ENCODE measurements at places on chromosomes 13 and 19.
A peak's percentile ranks its signal among the peaks of the same experiment; 100 is the strongest.

DNA sequence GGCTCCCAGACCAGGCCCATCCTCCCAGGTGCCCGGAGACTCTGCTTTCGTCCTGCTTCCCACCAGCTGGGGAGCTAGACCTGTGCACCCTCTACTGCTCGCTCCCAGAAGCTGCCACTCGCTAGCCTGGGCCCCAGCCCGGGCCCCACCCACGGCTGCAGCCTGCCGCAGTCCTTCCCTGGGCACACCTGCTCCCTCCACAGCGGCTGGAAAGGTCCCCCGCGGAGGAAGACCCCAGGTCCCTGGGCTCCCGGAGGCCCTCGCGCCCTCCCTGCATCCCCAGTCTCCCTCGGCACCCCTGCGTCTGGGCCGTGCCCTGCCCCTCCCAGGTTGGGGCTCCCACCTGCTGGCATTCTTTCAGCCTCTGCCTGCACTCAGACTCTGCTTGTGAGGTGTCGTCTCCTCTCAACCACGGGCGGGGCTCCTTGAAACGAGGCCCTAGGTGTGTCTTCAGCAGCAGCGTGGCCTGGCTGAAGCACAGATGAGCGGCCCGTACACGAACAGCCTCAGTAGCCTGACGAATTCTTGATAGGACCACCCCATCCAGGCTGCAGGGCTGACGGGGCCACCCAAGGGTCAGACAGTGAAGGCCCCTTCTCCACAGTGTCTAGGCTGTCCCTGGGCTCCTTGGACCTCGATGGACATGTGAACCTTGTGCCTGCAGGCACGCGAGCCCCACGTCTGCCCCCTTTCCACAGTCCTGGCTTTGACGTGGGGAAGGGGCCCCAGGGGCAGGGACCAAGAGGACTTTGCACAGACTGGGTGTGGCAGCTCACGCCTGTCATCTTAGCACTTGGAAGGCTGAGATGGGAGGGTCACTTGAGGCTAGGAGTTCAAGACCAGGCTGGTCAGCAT lies 27.9 kb downstream of the DOT1L start:
- DNase-seq, result no peak

GRCh38 chr19:35955881-35956634 lies 19.9 kb downstream of the LRFN3 start:
- no peak for DNase-seq

GRCh38 chr19:8558325-8558724 lies 18.9 kb downstream of the MYO1F start:
- no peak for DNase-seq

DNA sequence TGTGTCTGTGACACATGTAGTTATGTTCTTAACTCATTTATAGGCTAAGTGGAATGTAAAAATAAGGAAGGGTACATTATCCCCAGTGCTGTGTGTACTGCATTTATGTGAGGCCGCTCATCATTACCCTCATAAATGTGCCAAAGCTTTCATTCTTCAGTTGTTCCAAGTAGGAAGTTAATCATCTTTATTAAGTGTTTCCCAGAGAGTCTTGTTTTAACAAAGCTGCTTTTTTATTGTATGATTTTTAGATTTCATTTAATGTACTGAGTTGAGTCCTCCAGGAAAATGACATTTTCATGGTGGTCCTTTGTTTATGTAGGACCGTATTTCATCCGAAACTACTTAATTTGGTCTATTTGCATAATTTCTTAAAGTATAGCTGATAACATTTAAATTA lies 379.8 kb downstream of the DLEU7 start:
- no peak for DNase-seq

- DNase-seq, result no peak
Measured at GRCh38 chr19:2434267-2434666, 6.9 kb upstream of the TIMM13 start.

GRCh38 chr13:42740753-42741152 lies 40.6 kb upstream of the FAM216B start:
- no peak for DNase-seq

- DNase-seq, result no peak
Measured at GRCh38 chr19:4814625-4815425, 16.7 kb downstream of the TICAM1 start.

- DNase-seq, result no peak
Measured at GRCh38 chr13:61142506-61142905, 273.1 kb downstream of the PCDH20 start.

- DNase-seq, result peak; percentile 53
Measured at GRCh38 chr19:42386974-42387707, 3.0 kb downstream of the CNFN start.

GRCh38 chr13:75312884-75313520 lies 169.0 kb downstream of the TBC1D4 start:
- peak; percentile 33 for DNase-seq

DNA sequence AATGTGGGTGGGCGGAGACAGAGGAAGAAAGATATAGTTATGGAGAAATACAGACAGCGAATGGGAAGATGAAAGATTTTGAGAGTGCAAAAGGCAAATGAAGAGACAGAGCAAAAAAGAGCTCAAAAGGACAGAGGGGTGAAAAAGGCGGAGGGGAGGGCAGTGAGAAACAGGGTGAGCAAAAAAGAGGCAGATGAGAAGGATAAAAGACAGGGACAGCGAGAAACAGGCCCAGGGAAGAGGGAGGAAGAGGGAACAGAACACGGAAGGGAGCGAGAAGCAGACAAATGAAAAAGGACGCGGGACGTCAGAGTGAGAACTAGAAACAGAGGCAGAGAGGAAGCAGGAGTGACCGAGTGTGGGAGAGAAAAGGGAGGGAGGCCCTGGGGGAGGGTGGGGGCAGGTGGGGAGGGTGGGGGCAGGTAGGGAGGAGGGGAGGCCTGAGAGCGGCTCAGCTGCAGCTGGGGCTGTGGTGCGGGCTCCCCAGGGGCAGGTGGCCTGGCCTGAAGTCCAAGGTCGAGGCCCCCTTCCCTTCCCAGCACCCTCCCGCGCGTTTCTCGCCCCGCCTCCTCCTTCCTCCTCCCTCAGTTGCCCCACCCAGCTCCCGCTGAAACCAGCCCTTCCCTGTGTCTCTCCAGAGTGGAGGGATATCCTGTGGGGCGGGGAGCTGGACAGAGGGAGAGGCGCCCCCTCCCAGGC lies 2.9 kb downstream of the KLK1 start:
- no peak for DNase-seq

DNA sequence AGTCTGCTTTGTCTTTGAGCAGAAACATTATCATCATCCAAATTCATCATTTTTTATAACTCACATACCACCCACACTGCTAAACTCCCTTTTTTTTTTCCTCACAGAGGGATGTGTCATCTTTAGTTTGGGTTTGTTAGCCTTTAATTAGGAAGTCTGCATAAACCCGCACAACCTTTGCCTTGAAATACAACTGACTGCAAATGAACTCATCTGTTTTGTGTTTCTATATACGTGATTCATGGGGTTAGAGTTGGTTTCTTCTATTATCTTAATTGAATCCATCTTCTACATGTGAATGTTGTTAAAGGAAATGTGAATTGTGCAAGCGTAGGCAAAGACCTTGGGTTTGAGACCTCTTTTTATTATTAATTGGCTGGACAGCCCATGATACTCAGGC lies 102.7 kb downstream of the SLAIN1 start:
- DNase-seq, result no peak

- no peak for DNase-seq
Measured at GRCh38 chr13:110944121-110944967, 29.5 kb upstream of the ANKRD10 start.

DNA sequence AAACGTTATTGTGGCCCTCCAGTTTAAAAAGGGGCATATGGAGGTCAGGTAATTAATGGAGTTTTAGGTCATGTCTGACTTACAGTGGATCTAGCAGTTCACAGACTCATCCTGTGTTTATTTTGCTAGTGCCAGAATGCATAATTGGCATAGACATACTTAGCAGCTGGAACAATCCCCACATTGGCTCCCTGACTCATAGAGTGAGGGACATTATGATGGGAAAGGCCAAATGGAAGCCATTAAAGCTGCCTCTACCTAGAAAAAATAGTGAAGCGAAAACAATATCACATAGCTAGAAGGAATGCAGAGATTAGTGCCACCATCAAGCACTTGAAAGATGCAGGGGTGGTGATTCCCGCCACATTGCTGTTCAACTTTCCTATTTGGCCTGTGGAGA lies 610.7 kb downstream of the SLITRK5 start:
- no peak for DNase-seq
